GM23338 (cell line): ENCODE measurements at places on chromosomes 7 and 10.

GRCh38 chr10:23146258-23146657, 45.9 kb upstream of the PTF1A start:
- no peak for DNase-seq

GRCh38 chr10:74923556-74923955, 97.2 kb downstream of the KAT6B start:
- DNase-seq: peak; percentile 32

DNA sequence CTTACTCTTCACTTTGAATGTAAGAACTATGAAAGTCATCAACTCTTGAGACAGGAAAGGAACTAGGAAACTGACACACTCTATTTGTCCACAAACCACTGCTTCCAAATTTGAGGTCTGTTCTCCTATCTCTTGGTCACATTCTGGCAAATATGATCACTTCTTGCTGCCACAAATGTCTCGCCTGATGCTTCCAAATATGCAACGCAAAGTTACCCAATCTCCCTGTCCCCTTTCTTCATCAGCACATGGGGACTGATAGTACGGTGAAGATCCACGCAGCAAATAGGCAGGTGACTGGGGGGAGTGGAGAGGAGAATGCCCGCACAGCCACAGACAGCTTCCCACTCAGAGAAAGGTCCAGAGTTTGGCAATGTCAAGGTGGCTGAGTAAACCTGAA, 92.6 kb upstream of the TCF7L2 start:
- DNase-seq: no peak

- no peak for DNase-seq
Observed at GRCh38 chr7:16660702-16661464, 14.9 kb downstream of the BZW2 start.

DNA sequence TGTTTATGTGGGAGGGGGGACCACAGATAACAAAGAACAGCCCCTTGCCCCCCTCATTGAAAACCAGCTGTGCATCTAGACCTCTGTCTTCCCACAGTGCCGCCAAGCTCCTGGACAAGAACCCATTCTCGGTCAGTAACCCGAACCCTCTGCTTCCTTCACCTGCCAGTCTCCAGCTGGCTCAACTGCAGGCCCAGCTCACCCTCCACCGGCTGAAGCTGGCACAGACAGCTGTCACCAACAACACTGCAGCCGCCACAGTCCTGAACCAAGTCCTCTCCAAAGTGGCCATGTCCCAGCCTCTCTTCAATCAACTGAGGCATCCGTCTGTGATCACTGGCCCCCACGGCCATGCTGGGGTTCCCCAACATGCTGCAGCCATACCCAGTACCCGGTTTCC, 91.0 kb upstream of the PDCD4 start:
- no peak for DNase-seq

DNA sequence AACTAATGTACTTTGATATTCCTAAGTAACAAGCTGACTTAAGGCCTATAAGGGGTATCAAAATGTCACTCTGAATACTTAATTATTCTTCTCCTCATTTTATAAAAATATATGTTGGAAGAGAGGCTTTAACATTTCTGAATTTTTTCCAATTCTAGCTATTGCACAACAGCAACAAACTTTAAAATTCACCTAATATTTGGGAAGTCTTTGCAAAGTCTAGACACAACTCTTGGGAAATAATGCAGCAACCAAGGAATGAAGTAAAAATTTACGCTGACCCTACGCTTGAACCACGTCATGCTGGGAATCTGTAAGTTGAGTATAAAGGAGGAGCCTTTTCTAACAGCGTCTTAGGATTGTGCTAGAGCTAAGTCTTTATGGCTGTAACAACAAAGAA, 243.9 kb upstream of the IMMP2L start:
- no peak for DNase-seq

DNA sequence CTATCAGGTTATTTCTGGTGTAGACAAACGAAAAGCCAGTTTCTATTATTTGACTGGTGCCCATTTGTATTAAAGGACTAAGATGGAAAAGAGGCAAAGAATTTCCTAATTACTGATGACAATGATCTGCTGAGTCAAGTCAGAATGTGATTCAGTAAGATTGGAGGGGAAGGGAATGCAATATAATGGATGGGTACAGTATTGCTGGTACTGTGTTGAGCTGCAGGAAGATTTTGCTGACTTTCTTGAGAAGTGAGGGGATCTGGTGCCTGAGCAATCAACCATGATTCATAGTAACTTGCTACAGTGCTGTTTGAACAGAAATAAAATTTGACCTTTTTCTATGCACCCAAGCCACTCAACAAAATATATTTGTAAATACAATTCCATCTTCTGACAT, 139.1 kb upstream of the RHEB start:
- no peak for DNase-seq

DNA sequence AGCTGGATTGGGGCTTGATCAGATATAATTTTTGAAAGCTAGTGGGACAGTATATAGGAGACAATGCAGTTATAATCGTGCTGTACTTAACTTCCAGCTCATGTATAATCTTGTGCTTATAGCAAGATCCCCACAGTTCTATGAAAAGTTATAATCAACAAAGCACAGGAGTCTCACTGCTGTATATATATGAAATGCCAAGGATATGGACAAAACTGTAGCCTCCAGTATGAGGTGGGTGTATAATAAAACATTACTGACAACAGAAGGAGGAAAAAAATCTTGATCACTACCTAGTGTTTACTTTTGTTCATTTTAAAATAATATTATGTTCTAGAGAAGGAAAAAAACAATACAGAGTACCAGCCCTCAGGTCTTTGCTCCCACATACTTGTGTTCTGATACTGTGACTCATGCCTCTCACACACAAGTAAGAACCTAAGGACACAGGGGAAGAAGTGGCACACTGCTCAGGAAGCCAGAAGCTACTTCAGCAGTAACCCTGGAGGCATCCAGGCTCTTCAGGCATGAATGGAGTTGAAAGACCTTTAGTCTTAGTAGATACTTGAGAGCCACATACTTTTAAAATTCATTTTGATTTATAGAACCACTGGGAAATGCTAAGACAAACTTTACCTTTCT, 265.7 kb upstream of the IMMP2L start:
- DNase-seq: no peak

GRCh38 chr7:43281268-43281667, 168.8 kb downstream of the HECW1 start:
- no peak for DNase-seq
